ENCODE measurements at places on chromosomes 7 and 10. TPM values are rescaled to one million over a fixed set of nuclear protein-coding genes. Genes with fewer than 3 reads are reported as not detected.

Gene PLXNA4
- total RNA-seq = not detected

Gene AKR1C1
- 4.3 TPM for total RNA-seq

Gene TAS2R41
- total RNA-seq = not detected

Gene TMEM196
- not detected for total RNA-seq

Gene RGR
- not detected for total RNA-seq

Gene CNPY1
- not detected for total RNA-seq

Gene ENTPD1
- not detected for total RNA-seq

Gene CRPPA
- total RNA-seq = 1.1 TPM

Gene SRRM3
- 0.70 TPM for total RNA-seq

Gene SLC13A1
- total RNA-seq = not detected

Gene CYP3A7
- total RNA-seq = not detected

Gene CDCA7L
- total RNA-seq = 43.6 TPM

Gene FBXO24
- total RNA-seq = 0.37 TPM

Gene VGF
- total RNA-seq = 12.8 TPM

Gene PAX4
- not detected for total RNA-seq

Gene LAMB1
- 199 TPM for total RNA-seq

Gene TMEM184A
- 9.0 TPM for total RNA-seq

Gene ASIC3
- total RNA-seq = 3.9 TPM

Gene HSPA12A
- total RNA-seq = 9.1 TPM

Gene CFAP70
- 2.9 TPM for total RNA-seq

Gene DNAJC12
- total RNA-seq = 9.5 TPM

Gene BTAF1
- total RNA-seq = 35.5 TPM

Gene MRLN
- not detected for total RNA-seq

Gene WDR86
- not detected for total RNA-seq

Gene OPN1SW
- not detected for total RNA-seq

Gene GIMAP6
- not detected for total RNA-seq

Gene GRM8
- total RNA-seq = not detected

Gene TMEM26
- total RNA-seq = not detected

Gene HPS6
- 16.6 TPM for total RNA-seq

Gene MACC1
- total RNA-seq = 0.14 TPM

Gene CPVL
- 49.0 TPM for total RNA-seq

All from MCF 10A (cell line).